ENCODE measurements at places on chromosomes 11 and 22. TPM values are rescaled to one million over a fixed set of nuclear protein-coding genes. Genes with fewer than 3 reads are reported as not detected.

The TRIM48 gene
- not detected for total RNA-seq

The CRYAB gene
- 13.0 TPM for total RNA-seq

The F2 gene
- total RNA-seq = 2.2 TPM

The LRP4 gene
- 8.7 TPM for total RNA-seq

The DEUP1 gene
- not detected for total RNA-seq

The TEX54 gene
- total RNA-seq = not detected

The RAB38 gene
- 0.81 TPM for total RNA-seq

The CHRM1 gene
- 0.06 TPM for total RNA-seq

The QSER1 gene
- total RNA-seq = 10.4 TPM

The C2CD3 gene
- total RNA-seq = 17.6 TPM

The CTSD gene
- total RNA-seq = 499 TPM

The SGSM1 gene
- total RNA-seq = 0.73 TPM

The LMO2 gene
- total RNA-seq = 1.1 TPM

The DDTL gene
- 1.6 TPM for total RNA-seq

The TSGA10IP gene
- total RNA-seq = not detected

The OR10D3 gene
- total RNA-seq = not detected

The PANX3 gene
- not detected for total RNA-seq

The ANO1 gene
- total RNA-seq = 2.7 TPM

The OR4D6 gene
- not detected for total RNA-seq

The ATG2A gene
- total RNA-seq = 22.4 TPM

The KCNC1 gene
- 0.19 TPM for total RNA-seq

The CCDC15 gene
- total RNA-seq = 0.67 TPM

The OR2AT4 gene
- total RNA-seq = not detected

The HBB gene
- total RNA-seq = not detected

The TMEM191B gene
- total RNA-seq = 0.96 TPM

The GDPD4 gene
- total RNA-seq = not detected

The RFPL3 gene
- not detected for total RNA-seq

The FERMT3 gene
- total RNA-seq = 0.74 TPM

The KCNK4 gene
- total RNA-seq = not detected

The PGA4 gene
- not detected for total RNA-seq

The KRTAP5-10 gene
- not detected for total RNA-seq

The DENND6B gene
- 3.2 TPM for total RNA-seq

The ANO5 gene
- total RNA-seq = 1.6 TPM

The MLC1 gene
- not detected for total RNA-seq

The NCAPD3 gene
- total RNA-seq = 21.7 TPM

The MAJIN gene
- not detected for total RNA-seq

The PANX2 gene
- 4.8 TPM for total RNA-seq

The KIAA1671 gene
- 12.7 TPM for total RNA-seq

The CCDC81 gene
- 0.33 TPM for total RNA-seq

The OR2AG2 gene
- total RNA-seq = not detected

The CSNK2A3 gene
- total RNA-seq = 1.8 TPM

The UBQLN3 gene
- total RNA-seq = not detected

The GPR83 gene
- not detected for total RNA-seq

The FOLR1 gene
- total RNA-seq = not detected

The USP2 gene
- 0.68 TPM for total RNA-seq

The UPK3A gene
- not detected for total RNA-seq
